ENCODE measurements at places on chromosomes 7 and 10. TPM values are rescaled to one million over a fixed set of nuclear protein-coding genes. Genes with fewer than 3 reads are reported as not detected.

GRCh38 chr10:119235356-119235755 is 28.0 kb downstream of the GRK5 start:
- no peak for DNase-seq

EN2 gene
- total RNA-seq: not detected

MLXIPL gene
- not detected for total RNA-seq

DPYSL4 gene
- 18.4 TPM for total RNA-seq

DNA sequence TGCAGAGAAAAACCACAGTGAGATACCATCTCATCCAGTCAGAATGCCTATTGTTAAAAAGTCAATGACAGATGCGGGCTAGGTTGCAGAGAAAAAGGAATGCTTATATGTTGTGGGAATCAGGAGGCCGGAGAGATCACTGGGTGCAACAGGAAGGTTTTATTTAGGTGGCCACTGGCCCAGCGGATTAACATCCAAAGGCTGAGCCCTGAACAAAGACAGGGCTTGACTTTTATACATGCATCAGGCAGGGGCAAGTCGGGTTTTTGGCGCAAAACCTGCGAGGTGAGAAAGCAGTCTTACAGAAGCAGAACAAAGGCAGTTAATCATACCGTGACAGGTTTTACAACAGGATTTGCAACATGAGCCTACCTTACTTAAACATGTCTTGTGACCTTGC is 620 bp downstream of the ZNF117 start:
- no peak for DNase-seq

TFPI2 gene
- 6.5 TPM for total RNA-seq

MOGAT3 gene
- total RNA-seq: not detected

- DNase-seq: no peak
Observed at GRCh38 chr7:155741805-155742204, 70.5 kb downstream of the SHH start.

- DNase-seq: no peak
Observed at GRCh38 chr7:17624379-17624778, 315.9 kb downstream of the SNX13 start.

PTF1A gene
- not detected for total RNA-seq

DNA sequence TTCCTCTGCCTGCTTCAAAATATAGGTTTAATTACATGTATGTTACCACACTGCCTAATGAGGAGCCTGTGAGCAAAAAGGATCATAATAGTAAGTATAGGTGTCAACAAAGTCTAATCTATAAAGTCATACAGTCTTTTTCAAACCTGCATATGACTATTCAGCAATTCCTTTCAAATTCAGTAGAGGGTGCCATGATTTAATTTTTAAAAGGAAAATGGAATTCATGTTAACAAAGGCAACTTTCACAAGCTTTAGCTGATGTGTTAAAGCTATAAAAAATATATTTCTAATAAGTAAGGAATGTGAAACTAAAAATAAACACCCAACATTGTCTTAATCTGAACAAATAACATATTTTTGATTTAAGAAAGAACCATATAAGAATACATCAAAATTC is 52.1 kb downstream of the MPP7 start:
- no peak for DNase-seq

DNA sequence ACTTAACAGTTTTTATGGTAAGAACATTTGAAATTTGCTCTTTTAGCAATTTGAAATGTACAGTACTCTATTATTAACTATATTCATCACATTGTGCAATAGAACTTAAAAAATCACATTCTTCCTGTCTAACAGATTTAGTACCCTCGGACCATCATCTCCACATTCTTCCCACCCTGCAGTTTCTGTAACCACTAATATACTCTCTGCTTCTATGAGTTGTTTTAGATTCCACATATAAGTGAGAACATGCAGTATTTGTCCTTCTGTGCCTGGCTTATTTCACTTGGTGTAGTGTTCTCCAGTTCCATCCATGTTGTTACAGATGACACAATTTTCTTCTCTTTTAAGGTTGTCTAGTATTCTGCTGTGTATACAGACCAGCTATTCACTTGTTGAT is 88.9 kb upstream of the SEC61G start:
- no peak for DNase-seq

- DNase-seq: no peak
Observed at GRCh38 chr10:70892631-70893030, 4.3 kb upstream of the PCBD1 start.

- DNase-seq: no peak
Observed at GRCh38 chr7:30679664-30680063, 2.6 kb downstream of the CRHR2 start.

DNA sequence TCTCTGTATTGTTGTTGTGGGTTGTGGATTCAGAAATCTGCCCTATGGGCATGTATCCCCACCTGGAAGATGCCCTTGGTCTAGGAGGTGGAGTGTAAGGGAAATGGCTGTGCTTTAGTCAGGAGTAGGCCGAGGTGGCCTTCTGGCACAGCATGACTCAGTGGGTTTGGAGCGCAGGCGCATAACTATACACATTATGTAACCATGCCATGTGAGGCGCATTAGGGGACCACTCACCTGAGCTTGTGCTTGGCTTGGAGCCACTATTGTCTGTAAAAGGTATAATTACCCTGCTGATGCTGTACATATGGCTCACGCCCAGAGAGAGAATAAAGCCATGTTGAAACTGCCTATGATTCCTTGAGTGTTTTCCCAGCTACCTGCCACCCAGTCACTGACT is 20.6 kb upstream of the ADAMTS14 start:
- no peak for DNase-seq

All from A172 (cell line).